CD4-positive, alpha-beta memory T cell (primary cell): ENCODE measurements at places on chromosomes 2 and 18. TPM values are rescaled to one million over a fixed set of nuclear protein-coding genes. Genes with fewer than 3 reads are reported as not detected.

GRCh38 chr2:170514140-170514539, 201.0 kb upstream of the SP5 start:
- H3K27ac ChIP-seq = no peak overlapping the region
- DNase-seq = no peak
- no peaks in the 10 kb centered on the region for H3K4me1 ChIP-seq
- H3K36me3 ChIP-seq = no peaks in the 10 kb centered on the region
- no peak overlapping the region for H3K4me3 ChIP-seq

DNA sequence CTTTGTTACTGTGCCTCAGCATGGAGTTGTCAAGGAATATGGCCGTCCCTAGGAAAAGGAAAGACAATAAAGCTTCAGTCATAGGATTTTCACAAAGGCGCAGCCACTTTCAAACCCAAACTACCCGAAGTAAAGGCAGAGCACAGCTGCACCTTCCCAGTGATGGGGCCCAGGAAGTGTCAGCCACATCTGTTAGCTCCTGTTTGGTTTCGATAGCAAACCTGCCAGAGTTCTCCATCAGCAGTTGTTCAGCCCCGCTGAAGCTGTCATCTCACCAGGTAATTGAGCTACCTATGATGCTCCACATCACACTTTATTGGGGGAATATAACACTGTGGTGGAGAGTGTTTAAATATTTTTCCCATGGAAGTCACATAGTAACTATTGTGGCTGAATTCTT, 80.7 kb downstream of the LRATD1 start:
- no peak for DNase-seq
- no peaks in the 10 kb centered on the region for H3K27me3 ChIP-seq
- no peak overlapping the region for H3K27ac ChIP-seq
- no peaks in the 10 kb centered on the region for H3K4me1 ChIP-seq
- no peak overlapping the region for H3K4me3 ChIP-seq

DNA sequence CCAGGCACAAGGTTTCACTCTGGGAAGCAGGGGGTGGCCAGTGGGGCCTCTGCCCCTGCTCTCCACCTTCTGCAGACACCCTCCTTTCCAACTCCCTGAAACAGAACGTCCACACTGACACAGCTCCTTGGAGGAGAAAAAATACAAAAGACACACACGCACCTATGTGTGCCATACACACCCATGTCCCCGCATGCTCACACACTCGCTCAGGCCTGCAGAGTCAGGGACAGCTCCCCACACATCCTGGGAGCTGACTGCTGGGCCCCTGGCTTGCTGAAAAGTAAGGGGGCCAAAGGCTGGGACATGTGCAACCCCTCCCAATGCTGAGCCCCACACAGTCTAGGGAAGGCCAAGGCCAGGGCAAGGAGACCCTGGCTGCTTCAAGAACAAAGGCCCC, 200.5 kb downstream of the TNS1 start:
- H3K4me3 ChIP-seq = no peak overlapping the region
- H3K4me1 ChIP-seq = no peaks in the 10 kb centered on the region
- no peak for DNase-seq
- H3K36me3 ChIP-seq = no peaks in the 10 kb centered on the region

- no peaks in the 10 kb centered on the region for H3K27me3 ChIP-seq
- no peaks in the 10 kb centered on the region for H3K36me3 ChIP-seq
- no peak overlapping the region for H3K4me3 ChIP-seq
- H3K4me1 ChIP-seq = peaks cover 50% of the 10 kb centered on the region
These were observed 39.8 kb downstream of the TSHZ1 start for GRCh38 chr18:75250471-75250821.

DNA sequence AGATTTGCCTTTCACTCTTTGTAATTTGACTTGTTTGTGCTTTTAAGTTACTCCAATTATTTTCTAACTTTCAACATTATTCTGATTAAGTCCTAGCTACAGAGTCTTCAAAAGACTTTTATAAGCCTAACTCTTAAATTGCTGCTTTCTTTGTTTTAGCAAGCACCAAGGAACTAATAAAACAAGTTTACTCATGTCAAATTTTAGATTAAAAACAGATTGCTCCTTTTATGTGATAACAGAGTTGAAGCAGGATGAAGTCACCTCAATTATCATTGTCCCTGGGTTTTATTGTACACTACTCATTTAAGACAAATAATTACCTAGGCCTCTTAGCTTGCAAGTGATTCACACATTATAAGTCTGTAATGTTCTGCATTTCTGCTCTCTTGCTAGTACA, 678.4 kb downstream of the ERBB4 start:
- H3K4me1 ChIP-seq = no peaks in the 10 kb centered on the region
- H3K4me3 ChIP-seq = no peak overlapping the region
- DNase-seq = no peak
- no peak overlapping the region for H3K27ac ChIP-seq

GRCh38 chr2:15730545-15731212, 139.0 kb downstream of the DDX1 start:
- no peaks in the 10 kb centered on the region for H3K36me3 ChIP-seq
- H3K4me3 ChIP-seq = no peak overlapping the region
- H3K4me1 ChIP-seq = no peaks in the 10 kb centered on the region
- no peak for DNase-seq
- H3K27ac ChIP-seq = no peak overlapping the region
- H3K27me3 ChIP-seq = no peaks in the 10 kb centered on the region

- no peak overlapping the region for H3K27ac ChIP-seq
- no peak overlapping the region for H3K4me3 ChIP-seq
- no peak for DNase-seq
- H3K36me3 ChIP-seq = no peaks in the 10 kb centered on the region
These were observed 215.9 kb downstream of the SP3 start for GRCh38 chr2:173749315-173749714.

DNA sequence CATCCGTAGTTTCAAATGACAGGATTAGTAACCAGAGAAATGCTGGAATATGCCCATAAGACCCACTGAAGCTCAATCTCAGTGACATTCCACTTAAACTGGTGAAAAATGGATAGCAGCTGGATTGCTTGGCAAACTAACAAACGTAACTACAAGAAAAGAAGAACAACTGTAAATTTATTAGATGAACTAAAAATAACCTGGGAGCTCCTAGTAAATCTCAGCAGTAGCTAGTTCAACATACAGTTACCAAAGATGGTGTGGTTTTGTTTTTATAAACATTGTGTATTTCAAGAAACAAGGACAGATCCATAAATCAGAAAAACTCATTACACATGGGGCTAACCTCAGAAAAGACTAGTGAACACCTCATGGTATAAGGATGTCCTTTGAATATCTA, 531.9 kb downstream of the XIRP2 start:
- H3K27me3 ChIP-seq = no peaks in the 10 kb centered on the region
- no peaks in the 10 kb centered on the region for H3K4me1 ChIP-seq
- H3K27ac ChIP-seq = no peak overlapping the region
- DNase-seq = no peak
- H3K4me3 ChIP-seq = no peak overlapping the region
- H3K36me3 ChIP-seq = no peaks in the 10 kb centered on the region

GRCh38 chr2:42809819-42810120, 17.4 kb upstream of the HAAO start:
- peak overlapping the region; percentile 90 for H3K4me3 ChIP-seq
- peak overlapping the region; percentile 81 for H3K27ac ChIP-seq

- no peaks in the 10 kb centered on the region for H3K4me1 ChIP-seq
- H3K4me3 ChIP-seq = no peak overlapping the region
- H3K27me3 ChIP-seq = no peaks in the 10 kb centered on the region
- no peak for DNase-seq
These were observed 111.4 kb downstream of the THNSL2 start for GRCh38 chr2:88281302-88282217.

- no peaks in the 10 kb centered on the region for H3K36me3 ChIP-seq
- H3K4me3 ChIP-seq = no peak overlapping the region
- no peak for DNase-seq
- H3K27ac ChIP-seq = no peak overlapping the region
- H3K4me1 ChIP-seq = no peaks in the 10 kb centered on the region
These were observed 666.3 kb downstream of the TSN start for GRCh38 chr2:122421775-122422174.

Gene KANSL1L
- total RNA-seq = 10.7 TPM

Gene REG3A
- total RNA-seq = not detected

Gene SCYGR4
- not detected for total RNA-seq

Gene FSHR
- not detected for total RNA-seq

Gene C1QL2
- not detected for total RNA-seq

Gene FAM124B
- 0.17 TPM for total RNA-seq
